ENCODE measurements at places on chromosomes 3 and 15. TPM values are rescaled to one million over a fixed set of nuclear protein-coding genes. Genes with fewer than 3 reads are reported as not detected.

DNA sequence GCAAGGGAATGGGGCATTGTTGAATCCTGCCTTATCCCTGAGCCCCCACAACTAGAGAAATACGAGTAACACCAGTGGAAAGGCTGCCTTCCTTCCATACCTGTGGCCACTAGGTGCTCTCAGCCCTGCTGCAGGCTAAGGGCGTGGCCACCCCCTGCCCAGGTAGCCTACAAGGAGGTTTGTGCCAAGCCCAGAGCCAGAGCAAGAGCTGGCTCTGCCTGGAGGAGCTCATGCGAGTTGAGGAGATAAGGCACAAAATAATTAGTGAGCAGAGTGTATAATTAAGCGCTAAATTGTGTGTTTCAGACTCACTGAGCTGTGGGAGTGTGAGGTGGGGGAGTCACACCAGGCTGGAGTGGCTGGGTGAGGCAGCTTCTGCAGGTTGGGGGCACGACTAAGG is 49.2 kb downstream of the TPRA1 start:
- H3K27ac ChIP-seq: no peak overlapping the region
- no peak for DNase-seq
- no peaks in the 10 kb centered on the region for H3K36me3 ChIP-seq
- H3K4me1 ChIP-seq: no peaks in the 10 kb centered on the region

PLS1 gene
- 3.2 TPM for total RNA-seq

KBTBD12 gene
- total RNA-seq: not detected

SEMA3G gene
- 0.13 TPM for total RNA-seq

DNA sequence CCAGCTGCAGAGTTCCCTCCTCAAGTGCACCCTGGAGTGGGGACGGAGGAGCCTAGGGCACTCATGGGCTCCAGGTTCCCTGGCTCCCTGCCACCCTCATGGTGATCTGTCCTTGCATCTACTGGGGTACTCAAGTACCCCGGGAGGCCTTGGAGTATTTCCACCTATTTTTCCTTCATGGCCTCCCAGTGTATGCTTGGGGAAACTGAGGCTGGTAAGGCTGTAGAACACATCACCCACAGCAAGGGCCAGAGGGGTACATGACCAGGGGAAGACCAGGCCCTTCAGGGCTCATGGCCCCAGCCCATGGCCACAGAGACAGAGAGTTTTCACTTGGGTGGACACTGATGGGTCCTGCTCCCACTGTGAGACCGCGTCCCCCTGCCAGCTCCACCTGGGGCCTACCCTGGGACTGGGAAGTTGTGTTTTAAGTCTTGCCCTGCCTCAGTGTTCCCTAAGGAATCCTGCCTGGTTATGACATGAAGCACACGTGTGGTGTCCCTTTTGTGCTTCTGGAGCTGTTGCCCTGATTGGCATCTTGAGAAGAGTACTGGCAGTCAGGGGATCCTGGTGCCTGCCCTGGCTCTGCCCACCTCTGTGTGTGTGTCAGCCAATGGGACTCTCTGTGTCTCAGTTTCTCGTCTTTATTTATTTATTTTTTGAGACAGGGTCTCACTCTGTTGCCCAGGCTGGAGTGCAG is 132.8 kb downstream of the TJP1 start:
- H3K4me3 ChIP-seq: no peak overlapping the region
- DNase-seq: no peak
- no peaks in the 10 kb centered on the region for H3K4me1 ChIP-seq
- no peak overlapping the region for H3K27ac ChIP-seq
- H3K27me3 ChIP-seq: peaks cover 7% of the 10 kb centered on the region

GRCh38 chr3:32288819-32289218 is 50.3 kb downstream of the CMTM8 start:
- H3K27ac ChIP-seq: peak overlapping the region; percentile 65
- peak; percentile 42 for DNase-seq
- peaks cover 9% of the 10 kb centered on the region for H3K4me1 ChIP-seq
- no peaks in the 10 kb centered on the region for H3K27me3 ChIP-seq
- H3K36me3 ChIP-seq: no peaks in the 10 kb centered on the region
- H3K4me3 ChIP-seq: no peak overlapping the region

GRCh38 chr15:95922431-95922830 is 408.1 kb upstream of the NR2F2 start:
- no peak for DNase-seq
- H3K27ac ChIP-seq: no peak overlapping the region
- no peak overlapping the region for H3K4me3 ChIP-seq
- H3K36me3 ChIP-seq: no peaks in the 10 kb centered on the region
- no peaks in the 10 kb centered on the region for H3K4me1 ChIP-seq

MUSTN1 gene
- 1.5 TPM for total RNA-seq

- H3K4me3 ChIP-seq: no peak overlapping the region
- no peak overlapping the region for H3K27ac ChIP-seq
- no peak for DNase-seq
Observed at GRCh38 chr3:150889106-150889505, 16.1 kb downstream of the MINDY4B start.

SPESP1 gene
- not detected for total RNA-seq

Data from activated CD8-positive, alpha-beta T cell treated with anti-CD3 and anti-CD28 coated beads, Interleukin-2, amount 10 ng/mL, durations not matched to agents 7 days and 5 days (primary cell).